SK-N-SH treated with all-trans-retinoic acid at 6 μM for 48 hours (cell line): ENCODE measurements at places on chromosomes 5 and 9.

DNA sequence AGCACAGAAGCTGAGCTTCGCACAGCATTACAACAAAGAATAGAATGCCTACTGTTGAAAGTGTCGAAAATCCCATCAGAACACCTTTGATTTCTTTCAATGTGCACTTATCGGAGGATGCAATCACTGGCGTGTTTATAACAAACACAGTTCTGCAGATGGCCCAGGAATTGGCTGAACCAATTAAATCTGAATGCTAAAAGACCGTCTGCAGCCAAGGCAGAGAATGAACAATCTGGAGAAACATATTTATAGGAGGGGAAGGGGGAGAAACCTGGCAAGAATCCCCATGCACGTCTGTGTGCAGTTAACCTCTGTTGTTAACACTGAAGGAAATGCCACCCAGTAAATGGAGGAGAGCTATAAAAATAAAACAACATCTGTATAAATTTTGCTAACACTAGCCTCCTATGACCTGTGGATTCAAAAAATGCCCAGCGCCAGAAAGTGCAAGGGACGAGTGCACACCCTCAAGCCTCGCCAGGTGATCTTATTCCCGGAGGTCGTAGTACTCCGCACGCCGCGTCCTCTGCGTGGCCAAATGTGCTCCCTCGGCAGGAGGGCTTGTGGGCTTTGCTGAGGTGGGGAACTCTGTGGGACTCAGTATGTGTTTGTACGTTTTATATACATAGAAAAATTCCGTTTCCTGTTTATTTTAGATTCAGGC, 56.8 kb downstream of the PTCH1 start:
- ATAC-seq = no peak

DNA sequence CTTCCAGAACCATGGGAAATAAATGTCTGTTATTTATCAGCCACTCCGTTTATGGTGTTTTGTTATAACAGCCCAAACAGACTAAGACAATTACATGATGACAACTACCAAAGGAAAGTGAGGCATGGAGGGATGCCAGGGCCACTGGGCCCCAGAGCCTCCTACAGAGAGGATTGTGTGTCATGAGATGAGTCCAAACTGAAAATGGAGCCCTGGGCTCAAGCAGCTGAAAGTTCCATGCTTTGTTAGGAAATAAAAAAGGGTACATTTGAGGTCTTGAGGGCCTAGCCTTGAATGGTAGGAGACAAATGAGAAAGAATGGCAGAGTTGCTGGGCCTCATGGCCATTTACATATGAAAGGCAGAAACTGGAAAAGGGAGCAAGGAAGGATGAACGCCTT, 586.5 kb downstream of the CETN3 start:
- ATAC-seq = no peak

GRCh38 chr5:32358611-32359010, 45.9 kb upstream of the MTMR12 start:
- no peak for ATAC-seq

DNA sequence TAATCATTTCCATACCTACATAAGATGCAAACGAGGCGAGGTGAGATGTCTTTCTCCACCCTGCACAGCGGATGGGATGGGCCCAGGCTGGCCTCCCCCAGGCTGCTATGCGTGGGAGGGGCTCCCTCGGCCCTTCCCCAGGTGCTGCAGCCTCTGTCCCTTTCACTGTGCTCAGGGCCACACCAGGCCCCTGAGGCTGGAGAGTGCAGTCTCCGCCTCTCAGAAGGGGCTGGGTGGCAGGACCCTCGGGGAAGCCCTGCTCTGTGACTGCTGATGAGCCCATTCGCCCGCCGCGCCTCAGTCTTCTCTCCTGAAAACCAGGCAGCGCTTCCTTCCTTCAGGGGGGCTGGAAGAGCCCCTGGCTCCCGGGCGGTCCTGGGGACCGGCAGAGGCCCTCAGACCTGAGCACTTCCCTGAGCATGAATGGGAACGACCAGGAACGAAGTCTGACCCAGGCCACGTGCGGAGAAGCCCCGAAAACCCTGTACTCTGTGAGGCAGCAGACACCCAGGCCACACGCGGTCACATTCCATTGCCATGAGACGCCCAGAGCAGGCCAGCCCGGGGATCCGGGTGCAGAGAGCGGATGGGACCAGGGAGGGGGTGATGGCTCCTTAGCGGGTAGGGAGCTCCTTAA, 21.9 kb upstream of the NOTCH1 start:
- ATAC-seq = peak; percentile 89

- ATAC-seq = no peak
Observed at GRCh38 chr5:84794486-84795035, 409.9 kb upstream of the EDIL3 start.

DNA sequence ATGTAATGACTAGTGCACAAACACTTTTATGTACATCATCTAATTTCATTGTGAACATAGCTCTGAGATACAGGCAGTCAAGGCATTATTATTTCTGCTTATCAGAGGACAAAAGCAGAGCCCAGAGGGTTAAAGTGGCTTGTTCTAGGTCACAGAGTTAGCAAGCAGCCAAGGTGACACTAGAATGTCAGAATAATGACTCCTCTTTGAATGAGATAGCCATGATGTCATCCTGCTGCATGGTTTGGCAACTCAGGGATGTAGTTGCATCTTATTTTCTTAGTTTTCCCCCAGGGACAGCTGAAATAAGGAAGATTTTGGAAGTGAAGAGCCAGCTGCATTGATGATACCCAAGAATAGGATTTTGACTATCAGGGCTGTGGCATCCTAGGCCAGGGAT, 54.4 kb downstream of the KCNV2 start:
- no peak for ATAC-seq

DNA sequence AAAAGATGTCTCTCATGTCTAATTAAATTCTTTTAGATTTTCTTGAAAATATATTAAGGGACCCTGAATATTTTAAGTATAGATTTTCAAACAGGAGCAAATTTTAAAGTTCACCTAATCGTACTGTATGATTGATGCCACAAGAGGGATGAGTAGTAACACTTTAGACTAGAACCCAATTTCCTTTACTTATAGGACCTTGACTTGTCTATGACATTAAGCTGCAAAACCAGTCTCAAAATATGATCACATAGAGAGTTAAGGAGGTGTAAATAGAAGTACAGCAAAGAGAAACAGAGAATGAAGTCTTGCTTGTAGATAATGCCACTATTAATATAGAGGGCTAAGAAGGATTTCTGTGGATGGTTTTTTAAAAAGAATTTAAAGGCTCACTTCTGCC, 312.9 kb upstream of the PRR16 start:
- peak; percentile 32; the same call in 2 of the 3 replicates for ATAC-seq

GRCh38 chr5:109410389-109411148, 795 bp upstream of the PJA2 start:
- peak; percentile 44 for ATAC-seq

DNA sequence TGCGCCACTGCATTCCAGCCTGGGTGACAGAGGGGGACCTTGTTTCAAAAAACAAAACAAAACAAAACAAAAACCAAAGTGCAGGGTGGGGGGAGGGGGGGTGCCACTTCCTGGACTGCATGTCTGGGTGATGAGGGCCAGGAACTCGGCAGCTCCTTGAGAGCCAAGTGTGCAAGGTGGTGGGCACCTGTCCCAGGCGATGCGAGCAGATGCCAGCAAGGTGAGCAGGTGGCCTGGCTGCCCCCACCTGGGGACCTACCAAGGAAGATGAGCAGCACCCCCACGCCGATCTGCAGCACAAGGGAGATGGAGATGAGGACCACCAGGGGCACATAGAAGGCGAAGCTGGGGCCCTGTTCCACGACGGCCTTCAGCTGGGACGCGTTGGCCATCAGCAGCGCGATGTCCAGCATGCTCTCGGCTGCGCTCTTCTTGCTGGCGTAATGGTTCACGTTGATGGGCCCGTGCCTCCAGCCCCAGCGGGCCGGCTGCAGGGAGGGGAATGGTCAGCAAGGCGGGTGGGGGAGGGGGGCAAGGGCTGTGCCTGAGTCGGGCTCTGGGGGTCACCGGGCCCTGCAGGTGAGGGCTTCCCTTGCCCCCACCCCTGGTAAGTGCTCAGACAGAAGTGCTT, 7.8 kb downstream of the NINJ1 start:
- ATAC-seq = no peak

- peak; percentile 8; the same call in 2 of the 3 replicates for ATAC-seq
Observed at GRCh38 chr5:141654298-141654697, 3.1 kb upstream of the FCHSD1 start.

DNA sequence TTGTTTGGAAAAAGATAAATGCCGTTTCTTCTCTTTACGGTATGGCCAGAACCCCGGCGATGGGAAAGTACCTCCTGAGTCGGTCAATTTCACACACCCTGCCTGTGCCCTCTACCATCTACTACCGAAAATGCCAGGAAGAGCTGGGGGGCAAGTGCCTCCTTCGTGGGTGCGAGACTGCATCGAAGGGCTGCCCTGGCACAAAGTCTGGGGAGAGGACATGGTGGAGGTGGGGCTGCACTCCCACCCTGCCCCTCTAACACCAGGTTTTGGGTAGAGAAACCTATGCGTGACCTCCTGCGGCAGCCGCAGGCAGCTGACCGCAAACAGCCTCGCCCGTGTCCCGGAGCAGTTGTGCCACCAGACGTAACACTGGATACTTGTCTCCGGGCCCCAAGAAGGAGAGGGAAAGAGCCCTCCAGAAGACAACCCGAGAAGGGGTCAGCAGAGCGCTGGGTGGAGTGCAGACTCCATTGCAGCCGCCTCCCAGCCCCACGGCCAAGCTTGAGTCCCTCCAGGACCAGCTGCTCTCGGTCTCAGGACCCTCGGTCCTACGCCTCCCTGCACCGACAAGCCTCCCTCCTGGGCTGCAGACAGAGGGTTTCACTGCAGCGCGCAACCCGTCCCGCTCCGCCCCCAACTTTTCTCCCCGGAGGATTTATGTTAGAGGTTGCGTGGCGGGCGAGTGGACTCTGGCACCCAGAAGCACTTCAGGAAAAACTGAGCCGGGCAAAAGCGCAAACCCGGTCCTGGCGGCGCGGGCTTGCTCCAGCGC, 823 bp upstream of the PRDM6 start:
- peak; percentile 44 for ATAC-seq

- peak; percentile 19 for ATAC-seq
Observed at GRCh38 chr5:143402553-143403333, 743 bp downstream of the NR3C1 start.

- ATAC-seq = no peak; the same call in 2 of the 3 replicates
Observed at GRCh38 chr9:77176686-77177142, 620 bp upstream of the VPS13A start.

- ATAC-seq = no peak
Observed at GRCh38 chr9:737400-738120, 103.9 kb upstream of the DMRT1 start.

GRCh38 chr5:5598547-5599113, 176.2 kb downstream of the ICE1 start:
- no peak for ATAC-seq

DNA sequence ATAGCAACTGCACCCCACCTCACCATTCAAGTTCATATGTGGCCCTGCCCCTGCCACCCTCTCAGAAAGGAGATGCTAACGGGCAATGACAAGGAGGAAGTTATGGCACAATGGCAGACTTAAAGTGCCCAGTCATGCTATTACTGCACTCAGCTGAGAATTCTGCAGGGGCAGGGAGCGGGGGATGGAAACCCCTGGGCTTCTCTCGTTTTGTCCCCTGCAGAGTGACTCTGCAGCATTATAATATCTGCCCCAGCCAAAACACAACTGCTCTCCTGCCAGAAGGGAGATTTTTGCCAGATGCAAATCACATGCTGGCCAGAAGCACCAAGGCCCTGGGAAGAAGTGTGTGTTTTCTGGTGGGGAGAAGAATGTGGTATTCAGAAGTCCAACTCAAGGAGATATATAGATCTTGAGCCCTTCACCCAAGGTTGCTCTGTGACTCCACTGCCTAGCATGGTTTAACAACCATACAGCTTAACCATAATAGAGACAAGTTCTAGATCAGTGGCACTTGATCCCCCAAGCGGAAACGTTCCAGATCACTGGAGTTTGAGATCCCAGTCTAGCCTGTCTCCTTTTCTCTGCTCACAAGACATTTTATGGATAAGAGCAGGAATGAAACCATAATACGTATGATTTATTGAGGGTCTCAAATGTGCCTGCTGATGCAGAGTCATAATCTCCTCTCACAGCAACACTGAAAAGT, 207.0 kb upstream of the MAP3K1 start:
- ATAC-seq = peak; percentile 20; the same call in 2 of the 3 replicates

GRCh38 chr5:36606428-36607113, at the start of gene SLC1A3:
Gene SLC1A3, plus strand, starts transcription at chr5:36606606. Its CDS starts 1,818 bp downstream, at chr5:36608424.
- ATAC-seq = peak; percentile 97

GRCh38 chr9:88202321-88202720, 64.0 kb upstream of the SPATA31C2 start:
- ATAC-seq = no peak

DNA sequence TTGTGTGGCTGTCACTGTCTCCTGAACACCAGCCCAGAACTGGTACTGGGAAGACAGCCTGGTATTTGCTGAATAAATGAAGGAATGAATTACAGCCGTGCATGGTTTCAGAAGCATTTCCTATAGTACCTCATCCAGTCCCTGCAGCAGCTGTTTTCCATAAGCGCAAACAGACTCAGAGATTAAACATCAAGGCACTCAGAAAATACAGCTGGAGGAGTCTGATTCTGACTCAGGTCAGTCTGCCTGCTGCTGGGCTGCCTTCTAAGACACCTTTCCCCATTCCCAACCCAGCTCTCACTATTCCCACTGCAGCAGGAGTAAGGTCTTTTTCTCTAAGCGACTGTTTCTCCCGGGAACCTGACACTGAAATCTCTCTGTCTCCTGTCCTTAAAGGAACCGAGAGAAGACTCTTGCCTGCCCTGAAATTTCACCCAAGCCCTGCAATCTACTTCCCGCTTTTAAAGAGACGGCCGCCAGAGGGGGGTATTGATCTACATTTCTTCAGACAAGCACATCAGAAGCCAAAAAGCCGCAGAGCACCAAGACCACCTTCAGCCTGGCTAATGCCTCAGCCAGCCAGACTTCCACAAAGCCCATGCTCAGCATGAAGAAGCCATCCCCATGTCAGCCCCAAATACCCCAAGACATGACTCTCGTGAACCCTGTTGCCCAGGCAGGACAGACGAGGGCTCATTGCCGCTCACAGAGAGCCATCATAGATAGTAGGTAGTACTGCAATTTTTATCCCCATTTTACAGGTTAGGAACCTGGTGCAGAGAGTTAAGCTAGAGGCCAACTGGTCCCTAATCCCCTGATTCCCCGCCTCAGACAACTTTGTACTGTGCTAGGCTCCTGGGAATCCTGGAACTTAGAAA, 5.4 kb upstream of the FOXI1 start:
- ATAC-seq = peak; percentile 92

GRCh38 chr9:121213136-121213806, 11.6 kb upstream of the RAB14 start:
- ATAC-seq = peak; percentile 99

DNA sequence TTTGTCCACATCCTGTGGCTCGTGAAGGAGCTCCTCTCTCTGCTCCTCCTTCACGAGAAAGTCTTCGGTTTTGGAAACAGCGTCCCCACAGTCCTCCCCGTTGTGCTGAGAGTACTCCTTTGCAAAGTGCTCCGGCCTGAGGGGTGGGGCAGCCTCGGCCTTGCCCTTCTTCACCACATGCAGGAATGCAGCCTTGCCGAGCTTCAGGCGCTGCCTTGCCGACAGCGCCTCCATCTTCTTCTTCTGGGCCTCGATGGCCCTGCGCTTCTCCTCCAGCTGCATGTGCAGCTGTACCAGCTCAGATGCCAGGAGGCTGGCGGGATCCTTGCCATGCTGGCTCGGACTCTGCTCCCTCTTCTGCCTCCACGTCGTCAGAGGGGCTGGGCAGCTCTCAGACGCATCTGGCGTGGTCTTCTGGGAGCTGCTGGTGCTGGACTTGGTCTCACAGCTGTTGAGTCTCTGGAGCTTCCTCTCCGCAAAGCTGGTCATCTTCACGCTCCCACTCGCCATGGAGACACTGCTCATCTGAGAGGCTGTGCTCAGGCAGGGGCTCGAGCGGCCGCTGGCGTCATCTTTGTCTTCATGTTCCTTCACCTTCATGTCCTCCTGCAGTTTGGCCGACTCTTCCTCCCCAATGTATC, 85.5 kb downstream of the CAMSAP1 start:
- ATAC-seq = no peak

GRCh38 chr9:136985027-136985602, 2.3 kb downstream of the LCNL1 start:
- ATAC-seq = no peak
